Panc1 (cell line): ENCODE measurements at places on chromosomes 6 and 20. TPM values are rescaled to one million over a fixed set of nuclear protein-coding genes. Genes with fewer than 3 reads are reported as not detected.

TRERF1 gene
- 30.6 TPM for total RNA-seq

KIF25 gene
- 0.44 TPM for total RNA-seq

BTBD9 gene
- 12.8 TPM for total RNA-seq

SAPCD1 gene
- 6.3 TPM for total RNA-seq

BNIP5 gene
- total RNA-seq, result not detected

ELOVL4 gene
- 0.41 TPM for total RNA-seq

EPPIN gene
- not detected for total RNA-seq

OVOL2 gene
- total RNA-seq, result 0.77 TPM

EFCAB8 gene
- 1.1 TPM for total RNA-seq

SLC16A10 gene
- total RNA-seq, result 0.18 TPM

HAO1 gene
- 0.13 TPM for total RNA-seq

ULBP2 gene
- 0.69 TPM for total RNA-seq

FNDC1 gene
- total RNA-seq, result 0.23 TPM

GNRH2 gene
- 0.49 TPM for total RNA-seq

CCR6 gene
- total RNA-seq, result not detected

KCNK16 gene
- not detected for total RNA-seq

MMS22L gene
- total RNA-seq, result 28.5 TPM

WFDC10B gene
- not detected for total RNA-seq

BIRC7 gene
- total RNA-seq, result 9.0 TPM

OR2H2 gene
- not detected for total RNA-seq

GINS1 gene
- total RNA-seq, result 36.0 TPM

KIF16B gene
- 16.6 TPM for total RNA-seq

SLC44A4 gene
- 2.7 TPM for total RNA-seq

KCNK17 gene
- not detected for total RNA-seq

CCN2 gene
- 155 TPM for total RNA-seq

SLC35D3 gene
- total RNA-seq, result not detected

PHACTR3 gene
- total RNA-seq, result 0.10 TPM

WFDC12 gene
- not detected for total RNA-seq

FUCA2 gene
- 68.1 TPM for total RNA-seq

HLA-DQB2 gene
- not detected for total RNA-seq

PTK6 gene
- total RNA-seq, result 6.5 TPM

CRISP2 gene
- not detected for total RNA-seq

MBOAT1 gene
- total RNA-seq, result 15.1 TPM
